ENCODE measurements at places on chromosomes 13 and 19.
A peak's percentile ranks its signal among the peaks of the same experiment; 100 is the strongest.

DNA sequence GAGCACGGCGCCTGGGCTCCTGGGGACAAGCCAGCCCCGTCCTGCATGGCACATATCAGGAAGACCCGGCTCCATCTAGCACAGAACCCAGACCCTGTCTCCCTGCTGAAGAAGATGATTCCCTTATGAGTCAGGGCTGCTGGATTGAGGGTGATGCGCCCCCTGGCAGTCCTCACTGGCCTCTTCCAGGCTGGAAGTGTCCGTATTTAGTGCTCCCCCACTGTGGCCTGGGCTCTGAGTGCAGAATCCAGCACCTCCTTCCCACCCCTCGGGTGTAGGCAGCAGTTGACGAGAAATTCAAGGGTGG is 14.9 kb downstream of the COMP start:
- no peak for DNase-seq

GRCh38 chr19:53912653-53913052 is 3.6 kb downstream of the CACNG7 start:
- DNase-seq = no peak

- peak; percentile 46 for DNase-seq
Measured at GRCh38 chr13:23159205-23159759, 21.5 kb upstream of the SGCG start.

DNA sequence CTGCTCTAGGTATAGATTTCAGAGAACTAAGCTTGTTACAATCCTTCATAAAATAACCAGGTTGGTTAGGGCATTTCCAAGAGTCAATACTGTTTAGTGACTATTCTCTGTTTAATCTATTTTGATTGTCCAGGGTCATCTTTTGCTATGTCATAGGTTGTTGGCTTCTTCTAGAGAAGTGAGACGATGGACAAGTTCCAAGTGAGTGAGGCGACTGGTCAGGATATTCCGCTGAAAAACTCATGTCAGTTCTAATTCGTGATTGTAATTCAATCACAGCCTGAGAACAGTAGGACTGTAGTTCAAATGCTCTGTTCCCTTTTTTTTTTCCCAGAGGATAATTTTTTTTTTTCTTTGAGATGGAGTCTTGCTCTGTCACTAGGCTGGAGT is 15.8 kb upstream of the ALOX5AP start:
- DNase-seq = no peak

DNA sequence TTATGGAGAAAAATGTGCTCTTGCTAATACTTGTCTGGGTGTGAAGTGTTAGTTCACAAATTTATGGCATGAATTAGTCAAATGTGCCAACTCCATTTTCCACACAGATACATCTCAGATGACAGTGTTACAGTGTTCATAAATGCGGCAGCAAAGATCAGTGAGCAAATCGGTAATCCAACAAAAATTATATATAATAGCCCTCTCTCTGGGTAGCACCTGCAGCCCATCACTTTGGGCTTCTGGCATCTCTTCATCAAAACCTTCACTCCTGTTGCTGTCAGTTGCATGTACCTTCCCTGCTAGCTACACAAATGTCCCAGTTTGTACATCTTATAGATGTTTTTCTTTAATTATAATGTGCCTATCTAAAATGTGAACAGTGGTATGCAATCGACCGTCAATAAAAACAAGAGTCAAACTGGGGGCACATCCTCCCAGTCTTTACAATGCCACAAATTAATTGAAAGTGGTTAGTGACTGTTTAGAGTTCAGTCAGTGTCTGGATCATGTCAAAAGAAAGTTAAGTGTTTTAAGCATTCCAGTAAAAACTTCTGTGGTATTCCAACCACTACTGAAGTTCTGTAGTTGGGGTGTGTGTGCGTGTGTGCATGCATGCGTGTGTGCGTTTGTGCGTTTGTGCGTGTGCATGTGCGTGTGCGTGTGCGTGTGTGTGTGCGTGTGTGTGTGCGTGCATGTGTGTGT is 448.9 kb downstream of the DCT start:
- no peak for DNase-seq

GRCh38 chr19:15287496-15287895 is 44.8 kb downstream of the BRD4 start:
- no peak for DNase-seq

DNA sequence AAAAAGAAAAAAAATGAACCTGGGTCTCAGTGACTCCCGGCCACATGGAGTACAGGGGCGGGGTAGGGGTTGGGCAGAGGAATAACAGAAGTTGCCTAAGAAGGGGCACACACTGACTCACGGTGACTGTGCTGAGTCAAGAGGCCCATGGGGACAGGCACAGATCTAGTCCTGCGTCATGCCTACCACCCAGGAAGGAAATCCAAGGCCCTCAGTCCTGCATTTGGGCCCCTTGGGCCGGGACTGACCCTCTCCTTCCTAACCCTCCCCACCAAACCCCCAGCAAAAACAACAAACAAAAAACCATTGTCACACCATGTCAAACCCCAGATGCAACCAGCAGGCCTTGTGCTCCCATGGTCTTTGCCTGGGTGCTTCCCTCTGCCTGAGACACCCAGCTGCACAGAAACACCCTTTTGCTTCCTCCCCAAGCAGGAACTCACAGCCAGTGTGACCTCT is 9.6 kb upstream of the NOTCH3 start:
- peak; percentile 49 for DNase-seq

DNA sequence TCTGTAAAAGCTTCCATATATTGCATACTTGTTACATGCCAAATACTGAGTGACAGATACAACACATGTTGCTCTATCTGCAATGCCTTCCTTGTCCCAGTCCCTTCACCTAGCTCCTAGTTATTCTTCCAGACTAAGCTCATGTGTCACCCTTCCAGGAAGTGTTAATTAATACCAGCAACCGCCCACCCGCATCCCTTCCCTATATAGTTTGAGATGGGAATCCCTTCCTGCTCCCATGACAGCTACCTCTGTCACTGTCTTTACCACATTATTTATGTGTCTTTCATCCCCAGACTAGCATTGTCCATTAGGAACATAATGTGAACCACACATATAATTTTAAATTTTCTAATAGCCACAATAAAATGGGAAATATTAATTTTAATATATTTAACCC is 49.5 kb upstream of the FRY start:
- DNase-seq = peak; percentile 13

- no peak for DNase-seq
Measured at GRCh38 chr13:108486096-108486495, 143.3 kb upstream of the MYO16 start.

DNA sequence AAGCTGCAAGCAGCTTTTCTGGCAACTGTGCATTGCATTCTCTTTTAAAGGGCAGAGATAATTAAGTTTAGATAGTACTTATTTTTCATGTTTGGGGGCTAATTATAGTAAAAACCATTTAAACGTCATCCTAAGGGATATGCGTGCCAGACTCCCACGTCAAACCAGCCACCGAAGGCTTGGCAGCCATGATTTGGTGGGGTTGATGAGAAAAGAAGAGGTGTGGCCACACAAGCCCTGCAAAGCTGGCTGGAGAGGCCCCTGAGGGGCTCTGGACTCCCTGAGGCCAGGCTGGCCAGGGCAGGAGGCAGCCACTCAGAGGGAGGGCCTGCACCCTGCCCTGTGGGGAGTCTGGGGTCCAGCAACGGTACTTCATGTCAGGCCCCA is 17.5 kb downstream of the PEPD start:
- DNase-seq = no peak

GRCh38 chr19:49985871-49986270 is 24.9 kb upstream of the SIGLEC11 start:
- DNase-seq = no peak

DNA sequence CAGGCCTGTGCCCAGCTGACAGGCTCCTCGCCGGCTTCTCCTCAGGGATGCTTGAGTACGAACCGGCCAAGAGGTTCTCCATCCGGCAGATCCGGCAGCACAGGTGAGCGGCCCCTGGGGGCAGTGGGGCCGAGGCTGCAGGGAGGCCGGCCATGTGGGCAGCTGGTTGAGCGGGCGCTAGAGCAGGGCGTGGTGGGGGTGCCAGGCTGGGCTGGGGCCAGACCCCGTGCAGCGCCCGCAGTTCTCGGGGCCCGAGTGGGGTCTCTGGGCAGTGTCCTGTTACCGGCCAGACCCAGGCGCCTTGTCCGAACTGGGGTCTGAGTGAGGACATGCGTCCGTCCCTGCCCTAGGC is 15.9 kb downstream of the CBARP start:
- DNase-seq = no peak

- no peak for DNase-seq
Measured at GRCh38 chr13:44283600-44283999, 90.0 kb upstream of the SERP2 start.

GRCh38 chr19:3250675-3251074 is 26.2 kb downstream of the CELF5 start:
- DNase-seq = no peak

- DNase-seq = no peak
Measured at GRCh38 chr13:107715496-107715895, 499.8 kb downstream of the LIG4 start.

DNA sequence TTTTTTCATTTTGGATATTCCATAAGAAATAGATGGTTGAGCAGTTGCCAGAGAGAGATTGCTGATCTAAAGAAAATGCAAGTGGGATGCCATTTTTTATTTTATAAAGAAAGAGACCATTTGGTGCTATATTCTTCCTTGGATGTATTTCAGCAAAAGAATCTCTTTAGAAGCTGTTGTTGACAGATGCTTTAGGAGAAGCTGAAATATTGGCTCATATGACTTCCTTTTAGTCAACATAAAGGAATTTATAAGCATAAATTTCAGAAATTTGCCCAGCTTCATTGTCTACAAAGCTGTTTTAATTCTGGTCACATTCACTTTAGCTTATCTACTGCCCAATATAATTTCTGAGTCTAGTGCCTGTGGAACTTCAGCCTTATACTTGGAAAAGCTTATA is 36.9 kb downstream of the POLR1D start:
- no peak for DNase-seq

GRCh38 chr19:10085641-10086590 is at the start of gene SHFL:
TSS of gene SHFL (plus strand) at chr19:10086317. CDS start at chr19:10086428, 111 bp downstream.
- DNase-seq = peak; percentile 62

DNA sequence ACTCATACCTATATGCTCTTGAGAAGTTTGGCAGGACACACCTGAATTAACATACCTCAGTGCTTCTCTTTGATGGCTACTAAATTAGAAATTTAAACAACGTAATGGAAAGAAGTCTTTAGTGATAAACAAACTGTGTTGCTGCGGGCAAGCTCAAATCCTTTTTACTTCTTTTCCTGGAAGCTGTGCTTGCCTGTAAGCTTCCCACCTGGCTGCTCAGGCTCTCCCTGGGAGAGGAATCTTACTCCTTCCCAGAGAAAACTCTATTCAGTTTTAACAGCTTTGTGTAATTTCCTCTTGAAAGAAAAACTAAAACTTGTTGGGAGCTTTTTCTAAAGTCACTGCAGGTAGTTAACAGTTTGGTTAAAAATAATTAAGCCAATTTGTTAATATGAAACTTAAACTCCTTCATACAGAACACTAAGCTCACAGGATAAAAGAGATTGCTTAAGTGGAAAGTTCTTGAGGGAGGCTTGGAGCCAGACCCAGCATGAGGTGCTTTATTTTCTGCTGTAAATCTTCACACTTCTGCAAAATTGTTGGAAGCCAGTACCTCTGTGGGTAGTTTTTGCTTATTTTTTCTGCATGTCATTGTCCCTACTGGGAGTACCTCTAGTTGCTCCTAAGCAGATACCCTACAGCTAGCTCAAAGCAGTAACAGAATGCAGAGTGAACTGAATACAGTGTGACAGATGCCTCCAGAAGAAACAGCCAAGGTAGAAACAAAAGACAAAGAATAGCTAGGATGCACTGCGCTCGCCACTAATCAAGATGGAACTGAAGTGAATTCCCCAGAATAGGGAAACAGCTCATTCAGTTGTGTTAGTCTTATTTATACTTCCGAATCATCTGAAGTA is 1253.0 kb downstream of the PCDH17 start:
- no peak for DNase-seq

All from myocyte (in vitro differentiated cells).